ENCODE measurements at places on chromosomes 2 and 18. TPM values are rescaled to one million over a fixed set of nuclear protein-coding genes. Genes with fewer than 3 reads are reported as not detected.

The CHRNG gene
- not detected for total RNA-seq

The MC4R gene
- not detected for total RNA-seq

The HMSD gene
- not detected for total RNA-seq

The DSC1 gene
- 0.11 TPM for total RNA-seq

The LYG2 gene
- total RNA-seq: not detected

The CCDC141 gene
- 0.35 TPM for total RNA-seq

The IL37 gene
- not detected for total RNA-seq

The DPP4 gene
- total RNA-seq: 6.5 TPM

The NEU2 gene
- total RNA-seq: not detected

The ADAM23 gene
- total RNA-seq: 0.83 TPM

The CCDC74B gene
- 5.4 TPM for total RNA-seq

The LPIN2 gene
- 28.5 TPM for total RNA-seq

The CCDC121 gene
- total RNA-seq: 3.2 TPM

The IL36G gene
- total RNA-seq: not detected

The WDCP gene
- 16.0 TPM for total RNA-seq

The PKDCC gene
- 576 TPM for total RNA-seq

The CIB4 gene
- not detected for total RNA-seq

The CFAP65 gene
- total RNA-seq: 0.85 TPM

The C2orf42 gene
- total RNA-seq: 13.9 TPM

The SLC23A3 gene
- total RNA-seq: 1.3 TPM

The ALPI gene
- total RNA-seq: 0.72 TPM

The LRATD1 gene
- 9.1 TPM for total RNA-seq

The USP40 gene
- total RNA-seq: 36.2 TPM

The PMAIP1 gene
- not detected for total RNA-seq

The CCDC85A gene
- 0.35 TPM for total RNA-seq

The PPP3R1 gene
- total RNA-seq: 58.3 TPM

The ZNF516 gene
- 105 TPM for total RNA-seq

The HAAO gene
- 8.8 TPM for total RNA-seq

The CNTNAP5 gene
- not detected for total RNA-seq

The WIPF1 gene
- total RNA-seq: 21.8 TPM

The LONRF2 gene
- 22.4 TPM for total RNA-seq

The SPR gene
- total RNA-seq: 19.0 TPM

The YPEL5 gene
- total RNA-seq: 77.0 TPM

The CNDP1 gene
- total RNA-seq: 0.15 TPM

The REG3A gene
- not detected for total RNA-seq

The ASIC4 gene
- total RNA-seq: not detected

The GREB1L gene
- total RNA-seq: 12.2 TPM
